CD4-positive, alpha-beta T cell (primary cell): ENCODE measurements at places on chromosomes 2 and 18.

DNA sequence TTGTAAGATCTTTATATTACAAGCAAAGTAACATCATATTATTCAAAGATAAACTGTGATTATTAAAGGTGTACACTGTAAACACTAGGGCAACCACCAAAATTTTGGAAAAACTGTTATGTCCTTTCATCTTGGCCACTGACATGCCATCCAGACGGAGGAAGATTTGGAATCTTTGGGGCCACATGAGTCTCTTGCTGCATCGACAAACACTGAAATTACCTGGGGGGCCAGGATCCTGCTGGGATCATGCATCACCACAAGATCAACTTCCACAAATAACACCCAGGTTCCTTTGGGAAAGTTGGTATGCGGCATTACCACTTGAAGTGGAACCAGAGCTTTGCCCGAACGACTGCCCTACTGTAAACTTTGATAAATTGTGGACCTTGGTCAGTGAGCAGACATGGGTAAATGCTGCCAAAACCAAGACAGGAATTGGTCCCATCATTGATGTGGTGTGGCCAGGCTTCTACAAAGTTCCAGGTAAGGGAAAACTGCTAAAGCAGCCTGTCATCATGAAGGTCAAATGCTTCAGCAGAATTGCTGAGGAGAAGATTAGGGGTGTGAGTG is 110.6 kb upstream of the UXS1 start:
- no peak for DNase-seq

- DNase-seq = no peak
Observed at GRCh38 chr2:24080701-24081100, 3.9 kb downstream of the TP53I3 start.

DNA sequence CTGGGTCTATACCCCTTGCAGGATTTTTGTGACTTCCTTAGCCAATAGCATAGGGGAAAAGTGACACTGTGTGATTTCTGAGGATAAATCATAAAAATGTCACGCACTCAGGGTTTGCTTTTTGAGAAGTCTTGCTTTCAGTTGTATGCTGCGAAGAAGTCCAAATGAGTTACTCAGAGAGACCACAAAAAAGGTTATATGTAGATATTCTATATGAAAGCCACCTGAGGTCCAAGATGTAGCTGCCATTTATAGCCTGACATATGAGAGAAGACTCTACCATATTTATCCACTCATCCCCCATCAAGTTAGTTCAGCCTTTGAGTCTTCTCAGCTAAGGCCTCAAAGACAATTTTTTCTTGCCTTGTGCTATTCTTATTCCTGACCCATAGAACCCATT is 488.3 kb upstream of the MAP2 start:
- no peak for DNase-seq

DNA sequence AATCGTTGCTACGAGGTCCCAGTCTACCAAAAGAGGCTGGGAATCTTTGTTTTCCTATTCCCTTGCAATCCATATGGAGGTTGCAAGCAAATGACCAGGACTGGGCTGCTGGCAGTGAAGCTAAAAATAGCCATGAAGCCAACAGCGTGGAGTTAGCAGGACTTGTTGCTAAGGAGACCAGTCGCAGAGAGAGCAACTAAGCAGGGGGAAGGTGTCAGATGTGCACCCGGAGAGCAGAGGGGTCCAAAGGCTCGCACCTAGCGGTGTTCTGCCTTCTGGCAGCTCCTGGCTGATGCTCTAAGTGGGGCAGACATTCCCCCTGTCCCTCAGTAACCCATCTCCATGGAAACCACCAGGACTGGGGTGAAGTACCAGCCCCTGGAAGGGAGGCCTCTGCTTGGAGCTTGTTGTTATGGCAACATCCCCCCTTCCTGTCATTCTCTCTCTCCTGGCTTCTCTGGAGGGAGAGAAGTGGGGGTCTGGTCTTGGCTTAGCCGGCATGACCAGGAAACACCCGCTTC is 84.6 kb downstream of the DNMT3A start:
- no peak for DNase-seq

DNA sequence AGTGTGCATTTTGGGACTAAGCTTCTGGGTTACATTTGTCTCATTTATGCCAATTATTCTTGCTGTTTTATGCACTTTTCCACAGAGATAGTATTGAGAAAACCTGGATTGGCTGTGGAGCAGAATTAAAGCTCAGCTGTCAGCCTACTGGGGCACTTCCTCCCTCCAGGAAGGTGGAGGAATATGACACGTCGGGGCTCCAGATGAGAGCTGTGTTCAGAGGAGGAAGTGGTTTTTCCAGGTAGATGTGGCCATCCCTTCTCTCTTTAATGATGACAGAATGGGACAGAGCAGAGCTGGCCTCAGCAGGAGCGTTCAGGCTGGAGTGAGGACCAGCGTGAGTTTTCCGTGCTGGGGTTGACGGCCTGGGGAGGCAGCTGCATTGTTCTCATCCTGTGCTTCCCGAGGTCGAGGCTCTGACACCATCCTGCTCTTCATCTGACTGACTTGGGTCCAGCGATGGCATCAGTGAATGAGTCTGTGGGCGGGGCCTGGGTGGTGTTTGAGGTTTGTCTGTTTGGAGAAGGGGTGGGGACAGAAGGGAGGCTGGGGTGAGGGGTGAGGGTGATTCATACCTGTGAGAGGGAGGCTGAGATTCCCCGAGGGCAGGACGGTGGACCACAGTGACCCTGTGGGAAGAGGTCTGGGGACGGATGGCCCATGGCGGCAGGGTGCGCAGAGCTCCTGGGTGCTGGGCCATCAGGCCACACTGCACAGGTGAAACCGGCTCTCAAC is 207.0 kb downstream of the LDLRAD4 start:
- DNase-seq = no peak

GRCh38 chr2:98913916-98914712 is 21.9 kb downstream of the CRACDL start:
- no peak for DNase-seq

GRCh38 chr2:230412371-230412711 is 3.7 kb upstream of the SP100 start:
- no peak for DNase-seq

- DNase-seq = peak; percentile 73
Observed at GRCh38 chr2:136135921-136136906, 18.3 kb upstream of the CXCR4 start.
